ENCODE measurements at places on chromosomes 16 and 17. TPM values are rescaled to one million over a fixed set of nuclear protein-coding genes. Genes with fewer than 3 reads are reported as not detected.

The FBXW10 gene
- total RNA-seq: not detected

The C1QBP gene
- 314 TPM for total RNA-seq

The HSD11B2 gene
- total RNA-seq: not detected

The PPY gene
- not detected for total RNA-seq

The SOX8 gene
- not detected for total RNA-seq

The GFAP gene
- not detected for total RNA-seq

The RDM1 gene
- total RNA-seq: 9.7 TPM

All from Karpas-422 (cell line).